ENCODE measurements at places on chromosomes 6 and 20. TPM values are rescaled to one million over a fixed set of nuclear protein-coding genes. Genes with fewer than 3 reads are reported as not detected.

- no peak for DNase-seq
- no peaks in the 10 kb centered on the region for H3K36me3 ChIP-seq
- peaks cover 9% of the 10 kb centered on the region for H3K4me1 ChIP-seq
- H3K4me3 ChIP-seq = no peak overlapping the region
- no peak overlapping the region for H3K27ac ChIP-seq
These were observed 51.1 kb upstream of the NHSL1 start for GRCh38 chr6:138550346-138550767.

DNA sequence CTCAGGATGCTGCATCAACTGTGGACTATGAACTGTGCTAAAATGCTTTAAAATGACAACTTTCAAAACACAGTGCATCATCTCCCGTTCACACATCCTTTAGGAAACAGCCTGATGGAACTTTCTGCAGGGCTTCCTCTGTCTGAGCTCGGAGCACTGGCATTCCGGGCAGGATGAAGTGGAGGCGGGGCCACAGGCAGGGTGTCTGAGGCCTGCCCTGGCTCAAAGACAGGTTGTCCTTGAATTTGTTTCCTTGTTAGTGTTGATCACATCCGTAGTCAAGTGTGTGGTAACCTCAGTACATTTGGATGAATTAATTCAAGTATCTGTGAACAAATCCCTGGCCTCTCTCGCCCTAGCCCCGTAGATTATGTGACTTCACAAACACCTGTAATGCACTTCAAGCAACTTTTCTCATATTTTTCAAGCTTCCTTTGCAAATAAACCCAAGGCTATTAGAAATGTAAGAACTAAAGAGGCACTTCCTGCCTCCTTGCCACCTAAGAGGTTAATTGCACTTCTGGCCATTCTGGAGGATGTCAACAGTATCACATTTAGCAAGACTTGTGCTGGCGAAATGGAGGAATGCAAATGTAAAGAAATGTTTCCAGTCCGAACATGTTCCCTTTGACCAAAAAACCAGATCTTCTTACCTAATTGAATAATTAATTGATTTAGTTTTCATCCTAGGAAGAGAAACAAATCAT, 3.1 kb downstream of the CD93 start:
- peaks cover 22% of the 10 kb centered on the region for H3K4me1 ChIP-seq
- no peaks in the 10 kb centered on the region for H3K36me3 ChIP-seq
- peaks cover 10% of the 10 kb centered on the region for H3K27me3 ChIP-seq
- no peak for DNase-seq

DNA sequence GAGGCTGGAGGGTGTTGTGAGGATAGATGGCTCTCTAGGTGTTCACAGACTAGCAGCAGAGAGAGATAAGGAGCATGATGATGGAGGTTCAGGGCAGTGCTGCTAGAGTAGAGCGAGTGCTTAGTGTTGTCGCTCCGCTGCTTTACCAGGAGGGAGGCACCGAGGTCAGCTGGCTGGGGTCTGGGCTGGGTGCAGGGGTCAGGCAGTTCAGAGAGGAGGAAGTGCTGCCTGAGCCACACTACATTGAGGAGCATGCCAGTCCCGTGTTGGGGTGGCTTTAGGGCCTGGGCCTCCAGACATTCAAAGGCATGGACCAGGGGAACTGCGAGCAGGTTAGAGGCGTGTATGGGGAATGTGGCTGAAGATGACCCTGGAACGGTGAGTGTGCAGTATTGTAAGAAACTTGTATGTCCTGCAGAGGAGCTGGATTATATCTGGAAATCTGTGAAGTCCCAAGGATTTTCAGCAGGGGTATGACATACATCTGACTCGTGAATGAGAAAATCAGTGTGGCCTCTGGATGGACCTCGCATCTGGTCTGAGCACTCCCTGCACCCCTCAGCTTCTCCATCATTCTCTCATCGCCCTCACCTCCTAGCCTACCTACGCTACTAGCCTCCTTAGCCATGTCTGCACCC, 66.9 kb downstream of the IGF2R start:
- no peak overlapping the region for H3K27ac ChIP-seq
- no peak overlapping the region for H3K4me3 ChIP-seq
- no peak for DNase-seq
- H3K27me3 ChIP-seq = no peaks in the 10 kb centered on the region
- peaks cover 16% of the 10 kb centered on the region for H3K4me1 ChIP-seq

- H3K27me3 ChIP-seq = no peaks in the 10 kb centered on the region
- no peak overlapping the region for H3K4me3 ChIP-seq
- no peaks in the 10 kb centered on the region for H3K4me1 ChIP-seq
- DNase-seq = no peak
- H3K36me3 ChIP-seq = no peaks in the 10 kb centered on the region
These were observed 198.2 kb upstream of the ID4 start for GRCh38 chr6:19638931-19639330.

- no peak overlapping the region for H3K27ac ChIP-seq
- H3K27me3 ChIP-seq = no peaks in the 10 kb centered on the region
- no peak for DNase-seq
These were observed 471.3 kb downstream of the DHX35 start for GRCh38 chr20:39433466-39433865.

- no peak overlapping the region for H3K4me3 ChIP-seq
- H3K27me3 ChIP-seq = peaks cover 29% of the 10 kb centered on the region
- no peaks in the 10 kb centered on the region for H3K36me3 ChIP-seq
These were observed 19.2 kb upstream of the RIPOR3 start for GRCh38 chr20:50710492-50711063.

- peak overlapping the region; percentile 52 for H3K4me3 ChIP-seq
- peaks cover 41% of the 10 kb centered on the region for H3K4me1 ChIP-seq
- H3K27ac ChIP-seq = peak overlapping the region; percentile 80
- H3K36me3 ChIP-seq = peaks cover 50% of the 10 kb centered on the region
- no peaks in the 10 kb centered on the region for H3K27me3 ChIP-seq
These were observed 24.0 kb downstream of the HBS1L start for GRCh38 chr6:135030532-135031178.

GRCh38 chr20:36392989-36393388, 86.8 kb downstream of the DLGAP4 start:
- H3K27me3 ChIP-seq = no peaks in the 10 kb centered on the region
- H3K27ac ChIP-seq = no peak overlapping the region
- DNase-seq = no peak
- no peaks in the 10 kb centered on the region for H3K36me3 ChIP-seq
- no peak overlapping the region for H3K4me3 ChIP-seq

GRCh38 chr6:9810286-9810685, 604.6 kb downstream of the TFAP2A start:
- H3K4me1 ChIP-seq = no peaks in the 10 kb centered on the region
- no peak overlapping the region for H3K4me3 ChIP-seq
- H3K27me3 ChIP-seq = no peaks in the 10 kb centered on the region
- H3K36me3 ChIP-seq = no peaks in the 10 kb centered on the region
- no peak for DNase-seq

DNA sequence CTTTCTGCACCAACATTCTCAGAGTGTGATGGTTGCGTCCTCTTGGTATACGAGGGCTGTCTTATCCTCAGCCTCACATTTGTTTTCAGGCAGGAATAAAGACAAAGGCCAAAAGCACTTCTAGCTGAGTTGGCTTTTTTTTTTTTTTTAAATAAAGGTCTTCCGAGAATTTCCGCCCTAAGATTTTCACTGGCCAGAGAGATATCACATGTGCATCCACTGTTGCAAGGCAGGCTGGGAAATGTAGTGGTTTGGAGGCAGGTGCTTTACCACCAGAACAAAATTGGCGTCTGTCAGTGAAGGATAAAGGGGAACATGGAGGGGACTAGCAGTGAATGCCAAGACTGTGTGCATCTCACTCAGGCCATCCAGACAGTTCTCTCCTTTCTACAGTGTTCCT, 334.9 kb upstream of the SOX4 start:
- no peaks in the 10 kb centered on the region for H3K4me1 ChIP-seq
- H3K36me3 ChIP-seq = no peaks in the 10 kb centered on the region
- H3K27ac ChIP-seq = no peak overlapping the region
- no peak for DNase-seq
- no peaks in the 10 kb centered on the region for H3K27me3 ChIP-seq
- no peak overlapping the region for H3K4me3 ChIP-seq

DNA sequence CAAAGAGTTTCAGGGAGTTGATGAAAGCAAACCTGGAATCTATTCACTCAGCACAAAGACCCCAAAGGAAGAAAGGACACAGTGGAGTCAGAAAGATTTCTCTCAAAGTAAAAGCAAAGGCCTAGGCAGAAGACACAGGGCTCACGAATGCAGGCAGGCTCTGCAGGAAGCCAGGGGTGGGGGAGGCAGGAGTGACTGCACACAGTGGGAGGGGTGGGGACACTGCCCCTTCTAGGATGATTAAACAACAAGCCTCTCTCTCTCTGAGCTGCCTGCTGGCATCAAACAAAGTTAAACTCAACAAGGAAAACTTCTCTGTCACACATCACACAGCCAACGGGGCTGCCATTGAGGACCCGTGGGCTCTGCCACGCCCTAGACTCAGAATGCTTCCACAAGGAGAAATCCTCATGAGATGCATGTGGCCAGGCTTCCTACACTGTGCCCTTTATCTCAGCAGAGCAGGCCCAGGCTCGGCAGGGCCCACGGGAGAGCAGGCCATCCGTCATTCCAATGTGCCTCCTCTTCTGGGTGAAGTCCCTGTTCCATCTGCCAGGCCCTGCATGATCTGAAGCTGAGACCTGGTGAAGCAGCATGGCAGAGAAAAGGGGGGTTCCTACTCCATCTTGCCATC, 70.1 kb downstream of the RAMACL start:
- H3K4me3 ChIP-seq = no peak overlapping the region
- H3K27me3 ChIP-seq = no peaks in the 10 kb centered on the region
- DNase-seq = no peak
- peaks cover 5% of the 10 kb centered on the region for H3K4me1 ChIP-seq

- H3K36me3 ChIP-seq = no peaks in the 10 kb centered on the region
- H3K4me1 ChIP-seq = no peaks in the 10 kb centered on the region
- peaks cover 3% of the 10 kb centered on the region for H3K27me3 ChIP-seq
- no peak for DNase-seq
- H3K27ac ChIP-seq = no peak overlapping the region
- no peak overlapping the region for H3K4me3 ChIP-seq
These were observed 264.5 kb downstream of the PREX1 start for GRCh38 chr20:48563191-48563870.

GRCh38 chr6:143363299-143363698, 87.2 kb downstream of the ADAT2 start:
- H3K4me3 ChIP-seq = no peak overlapping the region
- no peaks in the 10 kb centered on the region for H3K36me3 ChIP-seq
- H3K4me1 ChIP-seq = peaks cover under 1% of the 10 kb centered on the region
- peaks cover 9% of the 10 kb centered on the region for H3K27me3 ChIP-seq
- DNase-seq = no peak

DNA sequence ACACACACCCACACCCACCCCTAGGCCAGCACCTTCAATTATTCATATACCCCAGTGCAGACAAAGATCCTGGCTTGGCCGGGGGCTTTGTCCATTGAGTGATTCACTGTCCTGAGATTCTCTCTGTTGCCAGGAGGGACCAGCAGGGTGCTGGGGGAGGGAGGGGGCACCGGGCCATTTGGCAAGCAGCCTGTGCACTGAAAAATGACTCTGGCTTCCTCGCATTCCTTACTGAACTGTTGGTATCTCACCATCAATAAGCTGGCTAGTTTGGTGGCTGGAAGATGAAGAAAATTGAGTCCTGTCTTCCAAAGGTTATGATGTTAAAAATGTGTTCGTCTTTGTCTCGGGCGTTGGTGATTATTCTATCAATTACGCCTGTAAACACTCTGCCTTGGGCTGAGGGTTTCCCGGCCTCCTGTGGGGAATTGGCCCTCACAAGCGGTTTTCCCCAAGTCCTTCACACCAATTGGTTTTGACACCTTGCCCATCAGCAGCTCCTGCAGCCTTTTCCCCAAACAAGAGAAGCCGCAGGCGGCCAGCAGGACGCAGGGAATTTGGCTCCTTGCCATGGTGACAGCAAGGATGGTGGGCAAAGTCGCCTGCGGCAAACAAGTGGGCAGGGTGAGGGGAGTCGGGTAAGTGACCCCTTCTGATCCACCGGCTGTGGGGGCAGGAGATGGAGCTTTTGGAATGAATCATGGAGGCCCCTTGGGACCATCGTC, 4.9 kb downstream of the VSTM2L start:
- H3K4me3 ChIP-seq = no peak overlapping the region
- peaks cover 40% of the 10 kb centered on the region for H3K27me3 ChIP-seq
- no peak overlapping the region for H3K27ac ChIP-seq
- no peak for DNase-seq
- H3K36me3 ChIP-seq = no peaks in the 10 kb centered on the region

GRCh38 chr6:92790381-92790780, 629.0 kb downstream of the EPHA7 start:
- DNase-seq = no peak
- no peaks in the 10 kb centered on the region for H3K4me1 ChIP-seq
- no peak overlapping the region for H3K27ac ChIP-seq
- no peaks in the 10 kb centered on the region for H3K36me3 ChIP-seq

GRCh38 chr6:38259736-38260135, 380.0 kb downstream of the BTBD9 start:
- H3K36me3 ChIP-seq = peaks cover 14% of the 10 kb centered on the region
- no peak for DNase-seq
- no peaks in the 10 kb centered on the region for H3K27me3 ChIP-seq
- peak overlapping the region; percentile 3 for H3K27ac ChIP-seq
- no peak overlapping the region for H3K4me3 ChIP-seq
- H3K4me1 ChIP-seq = peaks cover 6% of the 10 kb centered on the region

The HLA-DRA gene
- 14.0 TPM for total RNA-seq

The UTRN gene
- total RNA-seq = 45.1 TPM

The HDGFL1 gene
- not detected for total RNA-seq

The ADGRF4 gene
- total RNA-seq = not detected

The CST4 gene
- total RNA-seq = not detected

The KIAA1755 gene
- total RNA-seq = not detected

The ARMH2 gene
- total RNA-seq = 0.30 TPM

The IMPG1 gene
- not detected for total RNA-seq

The OR2H2 gene
- total RNA-seq = not detected

The MYB gene
- total RNA-seq = 44.2 TPM

The DOK5 gene
- 37.1 TPM for total RNA-seq

Data from activated CD4-positive, alpha-beta T cell treated with anti-CD3 and anti-CD28 coated beads, Interleukin-2, amount 10 ng/mL, durations not matched to agents 24 days and 14 days (primary cell).